Activated B cell treated with CpG ODN at 0.5 μM for 24 hours (primary cell): ENCODE measurements at places on chromosomes 13 and 19. TPM values are rescaled to one million over a fixed set of nuclear protein-coding genes. Genes with fewer than 3 reads are reported as not detected.

DNA sequence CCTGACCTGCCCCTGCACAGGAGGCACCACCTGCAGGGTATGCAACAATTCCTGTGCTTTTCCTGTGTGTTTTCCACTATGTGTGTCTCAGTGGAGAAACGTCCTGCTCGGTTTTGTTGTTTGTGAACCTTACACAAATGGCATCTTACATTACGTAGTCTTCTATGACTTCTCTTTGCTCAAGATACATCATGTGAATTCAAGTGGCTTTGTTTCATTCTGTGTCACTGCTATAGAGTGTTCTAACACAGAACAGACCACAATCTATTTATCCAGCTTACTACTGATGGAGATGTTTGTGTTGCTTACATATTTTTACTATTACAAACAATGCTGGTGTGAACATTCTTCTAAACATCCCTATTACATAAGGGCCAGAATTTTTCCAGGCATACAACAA lies 97.7 kb downstream of the ANKRD10 start:
- H3K4me1 ChIP-seq = peaks cover 3% of the 10 kb centered on the region
- H3K4me3 ChIP-seq = no peak overlapping the region
- H3K36me3 ChIP-seq = no peaks in the 10 kb centered on the region
- DNase-seq = no peak
- H3K27ac ChIP-seq = no peak overlapping the region

DNA sequence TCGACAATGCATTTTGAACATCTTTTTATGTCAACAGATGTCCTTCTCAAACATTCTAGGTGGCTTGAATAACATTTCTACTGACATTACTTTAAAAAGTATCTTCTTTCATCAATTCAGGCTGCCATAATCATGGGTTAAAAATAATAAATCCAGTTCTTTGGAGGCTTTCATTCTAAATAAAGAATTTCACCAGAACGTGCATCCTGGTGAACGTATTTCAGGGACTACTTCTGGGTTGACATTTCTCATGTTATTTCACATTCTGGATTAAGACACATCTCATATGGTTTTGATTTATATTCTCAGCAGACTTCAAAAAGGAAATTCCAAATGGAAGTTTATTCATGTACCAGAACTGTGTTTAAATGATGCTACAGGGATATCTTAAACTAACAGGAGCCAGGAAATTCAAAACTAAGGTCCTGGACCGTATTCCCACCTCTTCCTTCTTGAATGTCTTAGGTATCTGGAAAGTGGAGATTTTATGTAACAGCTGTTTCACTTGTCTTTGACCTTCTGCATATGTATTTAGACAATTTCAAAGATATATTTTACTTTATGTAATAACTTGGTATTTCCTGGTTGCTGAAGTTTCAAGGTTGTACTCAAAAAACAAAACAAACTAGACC lies 107.2 kb downstream of the STARD13 start:
- H3K27ac ChIP-seq = no peak overlapping the region
- no peak for DNase-seq
- peaks cover 7% of the 10 kb centered on the region for H3K27me3 ChIP-seq
- no peaks in the 10 kb centered on the region for H3K4me1 ChIP-seq

DNA sequence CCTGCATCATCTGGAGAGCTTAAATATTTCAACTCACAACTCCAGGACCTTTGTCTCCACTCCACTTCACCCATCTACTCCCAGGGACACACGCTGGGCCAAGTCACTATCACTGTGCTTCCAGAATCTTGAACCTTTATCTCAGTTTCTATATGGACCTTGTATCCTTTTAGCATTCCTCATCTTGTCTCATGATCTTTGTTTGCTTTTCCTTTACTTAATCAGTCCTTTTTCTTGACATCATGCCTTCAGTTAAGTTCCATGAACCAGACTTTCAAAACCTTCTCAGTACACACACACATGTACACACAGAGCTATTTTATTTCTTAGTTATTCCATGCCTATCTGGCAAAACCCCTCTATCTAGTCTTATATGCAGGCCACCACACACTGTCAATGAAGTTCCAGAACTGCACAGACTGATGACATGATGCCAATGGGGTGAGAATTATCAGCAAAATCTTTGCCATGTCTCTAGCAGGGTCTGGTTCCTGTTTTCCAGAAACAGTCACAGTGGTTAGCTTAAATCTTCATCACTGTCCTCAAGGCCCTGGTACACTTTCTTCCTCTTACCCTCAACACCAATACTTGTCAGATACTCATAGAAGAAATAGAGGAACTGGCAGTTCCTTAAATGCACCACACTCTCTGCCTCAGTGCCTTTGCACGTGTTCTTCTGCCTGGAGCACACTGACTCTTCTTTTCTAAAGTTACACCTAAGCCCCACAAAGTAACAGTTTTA lies 77.6 kb upstream of the STARD13 start:
- H3K36me3 ChIP-seq = no peaks in the 10 kb centered on the region
- DNase-seq = no peak
- H3K27me3 ChIP-seq = no peaks in the 10 kb centered on the region
- H3K27ac ChIP-seq = no peak overlapping the region
- H3K4me3 ChIP-seq = no peak overlapping the region

The ZNF575 gene
- total RNA-seq = 1.9 and 3.4 TPM in 2 replicates

The YJEFN3 gene
- total RNA-seq = 7.8 and 9.1 TPM in 2 replicates

The IGSF23 gene
- total RNA-seq = not detected in 2 replicates

The SKA3 gene
- 0.83 and 1.7 TPM in 2 replicates for total RNA-seq

The CLEC17A gene
- total RNA-seq = 111 and 123 TPM in 2 replicates
